ENCODE measurements at places on chromosomes 6 and 20. TPM values are rescaled to one million over a fixed set of nuclear protein-coding genes. Genes with fewer than 3 reads are reported as not detected.
A peak's percentile ranks its signal among the peaks of the same experiment; 100 is the strongest.

- DNase-seq, result no peak
Measured at GRCh38 chr6:129672341-129672682, 37.7 kb downstream of the ARHGAP18 start.

GRCh38 chr6:21022343-21023107, 488.3 kb downstream of the CDKAL1 start:
- peak; percentile 3 for DNase-seq

- no peak for DNase-seq
Measured at GRCh38 chr6:52503851-52504781, 72.7 kb downstream of the TRAM2 start.

DNA sequence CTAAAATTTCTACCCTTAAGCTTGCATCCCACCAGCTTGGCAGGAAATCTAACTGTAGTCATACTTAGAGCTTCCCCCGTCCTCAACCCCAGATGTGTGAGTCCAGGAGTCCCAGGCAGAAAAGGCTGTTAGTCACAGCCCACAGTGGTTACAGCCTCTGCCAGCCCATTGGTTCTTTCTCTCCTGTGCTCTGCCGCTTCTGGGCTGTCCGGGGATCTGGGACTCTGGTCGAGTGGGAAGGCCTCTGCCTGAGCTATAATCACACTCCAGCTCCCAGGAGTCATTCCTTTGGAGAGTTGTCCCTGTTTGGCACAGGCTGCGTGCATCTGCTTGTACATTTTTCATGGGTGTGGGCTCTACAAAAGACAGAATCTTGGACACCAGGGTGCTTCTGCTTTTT, 45.6 kb upstream of the FYN start:
- DNase-seq, result no peak

DNA sequence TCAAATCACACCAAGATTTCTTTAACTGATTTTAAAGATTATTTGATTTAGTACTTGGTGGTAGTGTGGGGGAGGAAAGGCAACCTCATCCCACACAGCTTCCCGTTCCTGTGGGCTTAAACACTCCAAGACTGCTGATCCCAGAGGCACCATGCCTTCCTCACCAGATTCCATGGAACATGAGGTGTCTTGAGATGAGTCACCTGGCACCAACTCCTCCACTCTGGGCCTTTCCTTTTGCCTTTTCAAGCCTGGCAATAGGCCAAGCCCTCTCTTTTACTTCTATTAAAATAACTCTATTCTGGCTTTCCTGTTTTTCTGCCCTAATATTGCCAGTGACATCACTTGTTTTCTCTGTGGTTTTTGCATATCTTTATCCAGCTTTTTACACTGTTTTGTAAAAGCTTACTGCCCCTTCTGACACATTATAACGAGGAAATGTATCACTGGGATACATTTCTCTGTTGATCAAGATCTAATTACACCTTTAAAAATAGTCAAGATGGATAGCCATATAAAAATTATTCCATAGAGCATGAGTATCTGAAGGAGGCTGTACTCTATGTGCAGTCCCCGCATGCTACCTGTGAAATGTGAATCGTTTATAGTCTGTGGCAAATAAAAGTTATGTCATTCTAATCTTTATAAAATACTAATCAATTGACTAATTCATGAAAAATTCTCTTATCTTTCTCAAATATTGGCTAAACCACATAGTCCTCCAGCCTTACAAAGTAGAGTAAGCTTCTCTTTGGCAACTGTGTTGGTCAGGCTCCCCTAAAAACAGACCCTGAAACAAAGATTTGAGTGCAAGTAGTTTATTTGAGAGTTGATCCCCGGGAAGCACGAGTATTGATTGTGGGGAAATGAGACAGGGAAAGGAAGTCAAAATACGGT, 257.8 kb upstream of the KCNQ5 start:
- DNase-seq, result no peak

DNA sequence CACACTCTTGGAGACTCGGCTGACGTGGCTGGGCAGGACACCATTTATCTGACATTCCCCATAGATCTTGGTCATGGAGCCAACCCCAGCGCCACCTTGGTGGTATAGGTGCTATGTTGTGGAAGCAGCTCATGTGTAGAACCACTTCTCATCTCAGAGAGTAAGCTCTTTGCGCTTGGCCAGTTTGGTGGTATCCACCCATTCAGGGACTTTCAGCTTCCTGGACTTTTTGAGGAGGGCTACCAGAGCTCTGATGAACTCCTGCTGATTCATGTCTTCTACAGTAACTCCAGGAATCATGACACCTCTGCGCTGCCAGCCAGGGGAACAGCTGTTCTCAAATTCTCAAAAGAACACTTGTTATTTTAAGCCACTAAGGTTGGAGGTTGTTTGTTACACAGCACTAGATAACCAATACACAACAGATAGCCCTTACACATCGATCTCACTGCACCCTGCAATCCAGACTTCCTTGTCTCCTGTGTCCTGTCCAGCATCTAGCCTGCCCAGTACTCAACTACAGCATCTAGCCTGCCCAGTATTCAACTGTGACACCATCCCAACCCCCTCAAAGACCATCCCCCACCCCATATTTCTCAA, 86.0 kb upstream of the SLC22A16 start:
- no peak for DNase-seq

DNA sequence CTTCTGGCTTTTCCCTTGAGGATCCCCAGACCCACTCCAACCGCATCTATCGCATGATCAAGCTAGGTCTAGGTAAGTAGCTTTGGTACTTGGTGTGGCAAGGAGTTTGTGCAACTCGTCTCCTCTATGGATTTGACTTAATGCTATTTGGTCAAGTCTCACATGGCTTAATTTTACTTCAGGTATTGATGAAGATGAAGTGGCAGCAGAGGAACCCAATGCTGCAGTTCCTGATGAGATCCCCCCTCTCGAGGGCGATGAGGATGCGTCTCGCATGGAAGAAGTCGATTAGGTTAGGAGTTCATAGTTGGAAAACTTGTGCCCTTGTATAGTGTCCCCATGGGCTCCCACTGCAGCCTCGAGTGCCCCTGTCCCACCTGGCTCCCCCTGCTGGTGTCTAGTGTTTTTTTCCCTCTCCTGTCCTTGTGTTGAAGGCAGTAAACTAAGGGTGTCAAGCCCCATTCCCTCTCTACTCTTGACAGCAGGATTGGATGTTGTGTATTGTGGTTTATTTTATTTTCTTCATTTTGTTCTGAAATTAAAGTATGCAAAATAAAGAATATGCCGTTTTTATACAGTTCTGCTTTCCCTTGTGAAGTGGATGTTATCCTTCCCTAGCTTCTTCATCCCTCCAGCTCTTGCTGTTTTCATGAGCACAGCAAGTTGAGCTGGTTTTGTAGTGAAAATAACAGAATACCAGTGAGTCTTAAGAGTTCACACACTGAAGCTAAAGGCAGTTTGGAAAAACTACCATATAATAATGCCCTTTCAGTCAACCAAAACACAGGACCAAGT, 3.8 kb downstream of the SLC35B2 start:
- DNase-seq, result peak; percentile 57

DNA sequence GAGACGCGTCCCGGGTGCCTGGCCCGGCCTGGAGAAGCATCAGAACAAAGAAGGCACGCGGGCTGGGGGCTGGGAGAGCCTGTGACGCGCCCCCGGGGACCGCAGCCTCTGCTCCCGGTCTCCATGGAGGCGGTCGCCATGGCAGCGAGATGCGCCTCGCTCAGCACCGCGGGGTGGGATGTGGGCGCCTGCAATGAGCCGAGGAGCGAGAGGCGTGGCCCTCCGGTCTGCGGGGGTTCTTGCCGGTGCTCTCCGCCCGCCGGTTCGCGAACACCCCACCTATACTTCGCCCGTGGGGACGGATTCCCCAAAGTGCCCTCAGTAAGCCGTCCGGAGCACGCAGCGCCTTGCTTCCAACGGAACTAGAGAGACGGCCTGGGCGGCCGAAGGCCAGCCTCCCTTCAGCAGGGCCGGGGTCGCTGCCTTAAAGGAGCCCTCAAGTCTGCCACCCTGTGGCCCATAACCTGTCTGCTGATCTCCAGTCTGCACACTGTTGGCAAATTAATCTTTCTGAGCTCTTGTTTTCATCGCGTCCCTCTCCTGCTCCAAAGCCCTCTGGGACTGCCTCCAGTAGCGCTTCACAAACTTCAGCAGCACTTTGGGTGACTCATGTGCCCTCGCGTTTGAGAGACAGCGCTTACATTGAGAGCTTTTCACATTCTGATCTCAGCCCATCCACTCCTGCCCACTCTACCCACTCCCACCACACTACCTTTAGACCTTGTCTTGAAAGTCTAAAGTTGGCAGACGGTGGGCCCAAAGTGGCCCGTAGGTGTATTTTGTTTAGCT, 983 bp upstream of the ADISSP start:
- DNase-seq, result peak; percentile 69

DNA sequence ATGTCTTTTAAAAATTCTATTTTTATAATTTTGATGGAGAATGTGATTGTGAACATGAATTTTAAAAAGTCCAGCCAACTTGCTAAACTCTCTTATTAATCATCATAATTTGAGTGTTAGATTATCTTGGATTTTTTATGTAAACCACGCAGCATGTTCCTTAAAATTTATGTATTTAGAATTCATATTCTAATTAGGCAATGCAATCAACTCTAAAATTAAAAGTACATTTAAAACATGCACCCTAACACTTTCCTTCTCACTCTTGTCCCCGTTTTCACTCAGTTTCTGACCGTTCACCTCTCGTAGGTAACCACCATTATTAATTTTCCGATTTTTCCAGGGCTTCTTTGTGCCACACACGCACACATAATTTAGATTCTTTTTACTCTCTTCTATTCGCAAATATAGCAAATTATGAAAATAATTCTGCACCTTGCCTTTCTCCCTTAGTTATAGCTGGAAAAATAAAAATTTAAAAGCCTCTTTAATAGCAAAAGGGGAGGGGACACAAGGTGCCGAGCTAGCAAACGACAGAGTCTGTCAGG, 329 bp upstream of the ZKSCAN3 start:
- DNase-seq, result no peak

DNA sequence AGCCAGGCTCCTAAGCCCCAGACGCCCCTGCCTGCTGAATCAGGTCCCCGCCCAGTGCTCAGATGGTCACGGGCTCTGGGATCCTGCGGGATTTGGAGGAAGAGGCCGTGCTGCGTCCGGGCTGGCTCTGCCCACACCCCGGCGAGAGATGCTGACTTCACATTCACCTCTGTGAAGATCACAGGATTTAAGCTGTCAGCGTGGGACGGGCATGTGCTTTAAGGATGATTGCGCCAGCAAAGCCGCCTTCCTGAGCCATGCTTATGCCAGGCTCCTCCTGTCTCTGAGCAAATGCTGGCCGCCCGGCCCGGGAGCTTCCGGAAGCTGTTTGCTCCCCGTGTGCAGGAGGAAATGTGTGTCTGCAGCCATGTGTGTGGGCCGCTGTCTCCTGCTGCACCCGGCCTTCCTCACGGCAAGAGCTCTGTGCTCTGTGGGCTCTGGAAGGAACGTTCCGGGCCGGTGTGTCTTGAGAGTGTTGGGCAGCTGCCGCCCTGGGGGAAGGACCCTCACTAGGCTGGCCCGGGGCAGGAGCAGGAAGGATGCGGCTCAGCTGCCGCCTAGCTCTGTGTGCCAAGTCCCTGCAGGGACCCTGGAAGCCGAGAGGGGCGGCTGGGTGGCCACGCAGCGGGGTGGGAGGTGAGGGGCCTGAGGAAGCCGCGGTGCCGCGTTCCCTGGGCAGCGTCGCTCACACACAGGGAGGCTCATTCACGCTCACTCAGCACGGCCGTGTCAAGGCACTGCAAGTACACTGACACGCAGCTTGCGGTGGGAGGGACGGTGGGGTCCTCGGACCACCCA, 19.0 kb upstream of the BHLHE23 start:
- no peak for DNase-seq

DNA sequence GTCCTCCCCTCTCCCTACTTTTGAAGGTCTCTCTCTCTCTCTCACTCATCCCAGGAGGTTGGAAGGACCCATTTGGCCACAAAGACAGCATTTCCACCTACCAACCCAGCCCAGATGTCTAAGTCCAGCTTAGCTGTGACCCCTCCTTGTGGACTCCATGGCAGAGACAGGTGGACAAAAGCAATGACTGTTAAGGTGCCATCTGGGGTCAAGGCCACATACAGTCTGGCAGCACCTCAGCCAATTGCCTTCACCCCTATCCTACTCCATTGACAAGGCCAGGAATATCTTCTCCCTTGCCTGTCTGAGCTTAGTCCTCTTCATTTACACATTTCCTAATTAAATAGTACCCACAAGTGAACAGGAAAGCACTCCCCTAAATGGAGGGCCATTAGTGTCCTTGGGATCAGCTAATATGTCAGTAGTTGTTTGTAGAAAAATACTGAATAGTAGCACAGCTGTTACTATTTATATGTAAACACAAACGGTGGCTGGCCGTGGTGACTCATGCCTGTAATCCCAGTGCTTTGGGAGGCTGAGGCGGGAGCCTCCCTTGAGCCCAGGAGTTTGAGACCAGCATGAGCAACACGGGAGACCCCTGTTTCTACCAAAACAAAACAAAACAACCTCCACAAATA, 28.8 kb downstream of the GCM1 start:
- no peak for DNase-seq

DNA sequence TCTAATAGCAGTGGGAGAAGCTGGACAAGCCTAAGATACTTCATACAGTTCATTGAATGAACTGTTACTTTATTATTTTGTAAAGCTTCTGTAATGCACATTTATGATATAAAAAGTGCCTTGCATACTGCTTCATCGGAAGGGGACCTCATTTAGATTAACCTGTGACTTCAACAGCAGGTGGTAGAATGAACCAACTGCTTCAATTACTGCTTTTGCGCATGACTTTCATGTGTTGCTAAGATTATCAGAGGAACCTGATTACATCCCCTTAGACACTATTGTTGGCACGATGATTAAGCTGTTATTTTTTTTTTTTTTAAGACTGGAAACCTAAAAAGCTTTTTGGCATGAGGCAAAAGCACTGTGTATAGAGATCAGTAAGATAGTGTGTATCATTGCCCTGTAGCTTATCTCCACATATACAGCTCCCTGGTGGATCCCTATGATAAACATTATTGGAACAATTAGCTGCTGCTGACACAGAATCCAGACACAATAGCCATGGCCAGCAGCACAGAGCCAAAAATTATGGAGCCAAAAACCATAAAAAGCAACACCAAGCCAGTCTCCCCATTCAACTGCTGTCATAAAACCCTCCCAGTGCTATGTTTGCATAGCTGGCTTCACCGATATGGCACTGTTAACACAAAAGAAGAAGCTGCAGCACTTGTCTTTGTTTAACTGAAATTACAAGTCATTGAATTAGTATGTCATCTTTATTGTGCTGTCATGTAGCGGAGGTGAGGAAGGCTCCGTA, 731.6 kb upstream of the MMS22L start:
- no peak for DNase-seq

The KIAA1755 gene
- total RNA-seq, result 9.5 TPM

The HTR1B gene
- 0.18 TPM for total RNA-seq

The GPSM3 gene
- total RNA-seq, result 8.0 TPM

The WFDC2 gene
- 7.4 TPM for total RNA-seq

The RSPH4A gene
- 2.4 TPM for total RNA-seq

The SMLR1 gene
- total RNA-seq, result not detected

All from neural crest cell (in vitro differentiated cells).